ENCODE measurements at places on chromosomes 4 and X. TPM values are rescaled to one million over a fixed set of nuclear protein-coding genes. Genes with fewer than 3 reads are reported as not detected.

GRCh38 chr4:87834401-87834800 lies 1.6 kb downstream of the MEPE start:
- H3K27ac ChIP-seq: no peak overlapping the region
- H3K36me3 ChIP-seq: no peaks in the 10 kb centered on the region
- no peak for DNase-seq

- no peaks in the 10 kb centered on the region for H3K27me3 ChIP-seq
- DNase-seq: peak; percentile 33
- H3K27ac ChIP-seq: no peak overlapping the region
- H3K36me3 ChIP-seq: no peaks in the 10 kb centered on the region
- H3K4me1 ChIP-seq: no peaks in the 10 kb centered on the region
- no peak overlapping the region for H3K4me3 ChIP-seq
Observed at GRCh38 chrX:155745792-155746191, 133.0 kb upstream of the TMLHE start.

- no peaks in the 10 kb centered on the region for H3K36me3 ChIP-seq
- no peaks in the 10 kb centered on the region for H3K27me3 ChIP-seq
- no peak overlapping the region for H3K4me3 ChIP-seq
- no peak for DNase-seq
- H3K27ac ChIP-seq: peak overlapping the region; percentile 89
- peaks cover 37% of the 10 kb centered on the region for H3K4me1 ChIP-seq
Observed at GRCh38 chr4:99665983-99666382, 8.4 kb upstream of the C4orf54 start.

- no peak for DNase-seq
- no peaks in the 10 kb centered on the region for H3K36me3 ChIP-seq
- H3K4me1 ChIP-seq: no peaks in the 10 kb centered on the region
- H3K27ac ChIP-seq: no peak overlapping the region
- no peaks in the 10 kb centered on the region for H3K27me3 ChIP-seq
Observed at GRCh38 chrX:17395154-17395553, 20.2 kb downstream of the NHS start.

- no peak for DNase-seq
- no peaks in the 10 kb centered on the region for H3K4me1 ChIP-seq
- no peaks in the 10 kb centered on the region for H3K27me3 ChIP-seq
- H3K36me3 ChIP-seq: no peaks in the 10 kb centered on the region
- H3K27ac ChIP-seq: no peak overlapping the region
- H3K4me3 ChIP-seq: no peak overlapping the region
Observed at GRCh38 chrX:11197671-11198070, 86.5 kb downstream of the HCCS start.

GRCh38 chr4:11106190-11106589 lies 322.5 kb downstream of the HS3ST1 start:
- DNase-seq: peak; percentile 23
- H3K27me3 ChIP-seq: no peaks in the 10 kb centered on the region
- H3K36me3 ChIP-seq: no peaks in the 10 kb centered on the region
- no peak overlapping the region for H3K27ac ChIP-seq
- no peaks in the 10 kb centered on the region for H3K4me1 ChIP-seq

- no peaks in the 10 kb centered on the region for H3K4me1 ChIP-seq
- no peak overlapping the region for H3K27ac ChIP-seq
- H3K4me3 ChIP-seq: no peak overlapping the region
- H3K36me3 ChIP-seq: no peaks in the 10 kb centered on the region
Observed at GRCh38 chr4:38539501-38539900, 124.5 kb upstream of the KLF3 start.

DNA sequence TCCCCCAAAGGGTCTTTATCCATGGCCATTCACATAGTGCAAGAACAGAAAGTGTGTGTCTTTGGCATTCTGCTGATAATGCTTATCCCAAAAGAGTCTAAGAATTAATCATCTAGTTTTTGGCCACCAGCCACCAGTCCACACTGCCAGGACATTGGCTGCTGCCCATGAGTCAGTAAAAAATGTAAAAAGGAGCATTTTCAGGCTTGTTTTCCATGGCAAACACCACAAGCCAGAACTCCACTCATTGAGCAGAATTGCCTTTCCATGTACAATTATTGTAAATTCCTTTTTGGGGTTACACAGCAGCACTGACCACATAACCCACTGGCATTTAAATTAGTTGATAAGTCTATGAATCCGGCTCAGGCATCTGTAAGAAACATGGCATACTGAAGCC lies 89.2 kb upstream of the PRDX4 start:
- no peaks in the 10 kb centered on the region for H3K27me3 ChIP-seq
- no peak overlapping the region for H3K27ac ChIP-seq
- no peaks in the 10 kb centered on the region for H3K4me1 ChIP-seq
- no peak for DNase-seq
- no peak overlapping the region for H3K4me3 ChIP-seq

GRCh38 chr4:182212211-182212761 lies 30.9 kb upstream of the TENM3 start:
- peak overlapping the region; percentile 46 for H3K27ac ChIP-seq
- peak; percentile 29 for DNase-seq
- no peak overlapping the region for H3K4me3 ChIP-seq
- H3K4me1 ChIP-seq: peaks cover 43% of the 10 kb centered on the region

GRCh38 chr4:77849278-77849965 lies 13.2 kb upstream of the MRPL1 start:
- H3K27me3 ChIP-seq: no peaks in the 10 kb centered on the region
- DNase-seq: no peak
- H3K27ac ChIP-seq: no peak overlapping the region
- no peaks in the 10 kb centered on the region for H3K36me3 ChIP-seq

DNA sequence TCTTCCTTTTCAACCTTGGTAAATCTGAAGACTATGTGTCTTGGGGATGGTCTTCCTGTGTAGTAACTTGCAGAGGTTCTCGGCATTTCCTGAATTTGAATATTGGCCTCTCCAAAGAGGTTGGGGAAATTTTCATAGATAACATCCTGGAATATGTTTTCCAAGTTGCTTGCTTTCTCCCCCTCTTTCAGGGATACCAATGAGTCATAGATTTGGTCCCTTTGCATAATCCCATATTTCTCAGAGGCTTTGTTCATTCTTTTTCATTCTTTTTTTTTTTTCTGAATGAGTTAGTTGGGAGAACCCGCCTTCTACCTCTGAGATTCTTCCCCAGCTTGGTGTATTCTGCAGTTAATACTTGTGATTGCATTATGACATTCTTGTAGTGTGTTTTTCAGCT lies 549.2 kb upstream of the AMOT start:
- no peaks in the 10 kb centered on the region for H3K36me3 ChIP-seq
- DNase-seq: peak; percentile 51
- H3K4me3 ChIP-seq: no peak overlapping the region
- no peaks in the 10 kb centered on the region for H3K27me3 ChIP-seq

DNA sequence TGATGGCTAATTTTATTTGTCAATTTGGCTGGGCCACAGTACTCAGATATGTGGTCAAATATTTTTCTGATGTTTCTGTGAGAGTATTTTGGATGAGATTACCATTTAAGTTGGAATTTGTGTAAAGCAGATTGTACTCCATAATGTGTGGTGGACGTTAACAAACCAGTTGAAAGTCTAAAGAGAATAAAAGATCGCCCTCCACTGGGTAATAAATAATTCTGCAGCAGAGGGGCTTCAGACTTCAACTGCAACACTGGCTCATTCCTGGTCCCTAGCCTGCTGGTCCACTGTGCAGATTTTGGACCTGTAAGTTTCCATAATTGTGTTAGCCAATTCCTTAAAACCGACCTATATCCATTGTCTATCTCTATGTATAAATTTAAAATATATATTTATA lies 540.3 kb downstream of the PCDH18 start:
- H3K4me3 ChIP-seq: no peak overlapping the region
- DNase-seq: no peak
- no peak overlapping the region for H3K27ac ChIP-seq
- H3K36me3 ChIP-seq: no peaks in the 10 kb centered on the region

- H3K27me3 ChIP-seq: no peaks in the 10 kb centered on the region
- H3K4me1 ChIP-seq: peaks cover 17% of the 10 kb centered on the region
- H3K27ac ChIP-seq: no peak overlapping the region
- H3K36me3 ChIP-seq: no peaks in the 10 kb centered on the region
- no peak for DNase-seq
- no peak overlapping the region for H3K4me3 ChIP-seq
Observed at GRCh38 chrX:27599928-27600327, 9.8 kb downstream of the DCAF8L2 start.

DNA sequence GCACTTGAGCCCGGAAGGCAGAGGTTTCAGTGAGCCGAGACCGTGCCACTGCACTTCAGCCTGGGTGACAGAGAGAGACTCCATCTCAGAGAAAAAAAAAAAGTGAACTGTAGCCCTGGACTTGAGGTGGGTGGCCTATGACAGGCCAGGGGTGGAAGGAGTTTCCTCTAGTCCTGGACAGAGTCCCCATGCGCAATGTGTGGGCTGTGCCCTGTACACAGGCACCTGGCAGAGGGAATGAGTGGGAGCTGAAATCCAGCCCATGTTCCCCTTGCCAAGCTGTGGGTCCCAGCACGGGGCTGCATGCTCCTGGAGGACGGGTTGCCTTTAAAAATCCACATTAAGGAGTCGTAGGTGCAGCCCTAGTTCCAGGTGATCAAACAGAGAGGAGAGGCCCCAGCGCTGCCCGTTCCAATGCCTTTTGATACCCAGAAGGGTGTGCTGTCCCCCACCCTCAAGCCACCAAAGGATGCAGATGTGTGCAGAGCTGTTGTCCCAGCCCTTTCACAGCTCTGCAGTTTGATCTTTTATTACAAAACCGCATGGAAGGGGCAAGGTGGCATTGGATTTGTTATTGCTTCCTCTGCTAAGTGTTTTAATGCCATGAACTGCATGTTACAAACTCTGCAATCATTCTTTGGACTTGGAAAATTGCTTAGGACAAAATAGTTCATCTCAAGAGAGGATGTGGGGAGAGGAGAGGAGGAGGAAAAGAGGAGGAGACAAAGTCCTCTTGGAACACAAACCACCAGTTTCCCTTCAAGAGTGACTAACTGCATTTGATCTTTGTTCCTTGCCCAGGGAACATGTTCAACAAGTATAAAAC lies 38.0 kb upstream of the PDK3 start:
- no peaks in the 10 kb centered on the region for H3K36me3 ChIP-seq
- peak; percentile 6 for DNase-seq
- no peaks in the 10 kb centered on the region for H3K27me3 ChIP-seq
- H3K4me1 ChIP-seq: no peaks in the 10 kb centered on the region
- no peak overlapping the region for H3K27ac ChIP-seq
- no peak overlapping the region for H3K4me3 ChIP-seq

DNA sequence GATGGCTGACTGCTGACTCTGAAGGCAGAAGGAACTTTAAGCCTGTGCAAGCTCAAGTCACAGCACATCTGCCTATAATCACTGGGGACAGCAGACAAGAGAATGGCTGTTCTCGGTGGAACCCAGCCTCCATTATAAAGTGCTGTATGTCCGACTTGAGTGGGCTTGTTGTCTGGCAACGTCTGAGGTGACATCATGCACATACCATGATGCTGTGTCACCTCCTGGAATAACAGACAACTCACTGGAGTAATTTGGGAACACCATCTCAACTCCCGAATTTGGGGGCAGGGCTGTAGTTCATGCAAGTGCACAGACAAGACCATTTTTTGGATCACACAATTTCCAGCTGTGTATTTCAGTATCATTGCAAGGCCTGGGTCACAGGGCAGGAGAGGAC lies 59.8 kb upstream of the GPM6B start:
- no peak overlapping the region for H3K27ac ChIP-seq
- DNase-seq: no peak
- H3K27me3 ChIP-seq: no peaks in the 10 kb centered on the region
- H3K36me3 ChIP-seq: no peaks in the 10 kb centered on the region

DNA sequence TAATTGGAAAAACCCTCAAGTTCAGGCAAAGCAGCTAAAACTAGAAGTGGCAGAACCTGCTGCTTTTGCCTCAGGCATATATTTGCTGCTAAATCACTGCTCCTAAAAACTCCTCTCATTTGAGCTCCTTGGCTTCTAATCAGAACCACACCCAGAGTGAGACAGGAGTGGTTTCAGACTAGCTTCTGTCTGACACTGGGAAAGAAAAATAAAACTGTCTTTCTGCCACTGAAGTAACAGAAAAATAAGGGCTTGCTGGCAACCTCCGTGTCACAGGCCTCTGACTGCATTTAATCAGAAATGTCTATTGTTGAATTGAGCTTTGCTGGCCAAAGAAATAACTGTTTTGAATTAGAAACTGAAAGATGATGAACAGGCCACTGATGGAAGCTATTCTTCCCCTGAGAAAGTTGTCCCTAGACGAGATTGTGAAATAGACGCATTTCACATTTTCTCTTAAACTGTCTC lies 52.1 kb upstream of the RAP2C start:
- no peaks in the 10 kb centered on the region for H3K27me3 ChIP-seq
- H3K36me3 ChIP-seq: no peaks in the 10 kb centered on the region
- no peak overlapping the region for H3K4me3 ChIP-seq
- no peak overlapping the region for H3K27ac ChIP-seq

- H3K4me3 ChIP-seq: no peak overlapping the region
- no peaks in the 10 kb centered on the region for H3K27me3 ChIP-seq
- H3K36me3 ChIP-seq: no peaks in the 10 kb centered on the region
- H3K27ac ChIP-seq: no peak overlapping the region
- peak; percentile 22 for DNase-seq
- no peaks in the 10 kb centered on the region for H3K4me1 ChIP-seq
Observed at GRCh38 chrX:66632981-66633380, 5.9 kb downstream of the EDA2R start.

GRCh38 chr4:38161208-38162113 lies 201.3 kb downstream of the PTTG2 start:
- no peak overlapping the region for H3K27ac ChIP-seq
- H3K36me3 ChIP-seq: no peaks in the 10 kb centered on the region
- DNase-seq: no peak

DNA sequence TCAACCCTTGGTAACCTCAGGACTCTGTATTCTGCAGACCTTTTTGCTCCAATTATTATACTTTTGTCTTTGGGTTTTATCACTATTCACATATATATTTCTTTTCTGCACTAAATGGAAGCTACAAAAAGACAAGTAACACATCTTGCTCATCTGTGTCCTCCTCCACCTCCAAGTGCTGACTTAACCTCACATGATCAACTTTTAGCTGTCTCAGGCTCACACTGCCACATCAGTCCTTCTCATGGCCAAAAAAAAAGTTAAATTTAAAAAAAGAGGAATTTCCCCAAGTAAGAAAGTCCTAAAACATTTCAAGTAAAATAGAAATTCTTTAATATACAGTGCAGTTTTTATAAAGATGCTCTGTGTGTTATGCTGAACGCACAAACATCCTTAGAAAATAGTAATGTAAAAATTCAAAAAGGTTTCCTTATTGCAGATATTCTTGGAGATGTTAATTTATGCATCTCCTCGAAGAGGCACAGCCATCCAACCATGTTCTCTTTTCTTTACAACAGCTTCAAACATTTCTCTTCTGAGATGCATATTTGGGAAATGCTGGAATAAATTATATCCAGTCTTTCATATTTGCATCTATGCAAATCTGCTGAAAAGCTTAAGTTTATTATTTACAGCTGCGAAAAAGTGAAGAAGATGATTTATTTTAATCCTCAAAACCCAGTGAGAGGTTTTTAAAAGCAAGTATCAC lies 37.6 kb downstream of the ARAP2 start:
- no peak overlapping the region for H3K4me3 ChIP-seq
- H3K27ac ChIP-seq: no peak overlapping the region
- H3K4me1 ChIP-seq: no peaks in the 10 kb centered on the region
- H3K36me3 ChIP-seq: no peaks in the 10 kb centered on the region

RAI2 gene
- total RNA-seq: 1.1 TPM

MAGEA1 gene
- total RNA-seq: not detected

YIPF7 gene
- total RNA-seq: not detected

SPATA18 gene
- total RNA-seq: 13.6 TPM

DSPP gene
- total RNA-seq: not detected

MSANTD1 gene
- 1.4 TPM for total RNA-seq

SMR3B gene
- total RNA-seq: not detected
